AG08395 (cell line): ENCODE measurements at places on chromosomes 7 and 10.
A peak's percentile ranks its signal among the peaks of the same experiment; 100 is the strongest.

- no peak for DNase-seq
Measured at GRCh38 chr10:27911539-27911938, 87.3 kb downstream of the ODAD2 start.

GRCh38 chr10:14500172-14500765 lies 169.5 kb upstream of the FRMD4A start:
- DNase-seq = no peak

- no peak for DNase-seq
Measured at GRCh38 chr10:129955601-129956285, 8.3 kb downstream of the EBF3 start.

DNA sequence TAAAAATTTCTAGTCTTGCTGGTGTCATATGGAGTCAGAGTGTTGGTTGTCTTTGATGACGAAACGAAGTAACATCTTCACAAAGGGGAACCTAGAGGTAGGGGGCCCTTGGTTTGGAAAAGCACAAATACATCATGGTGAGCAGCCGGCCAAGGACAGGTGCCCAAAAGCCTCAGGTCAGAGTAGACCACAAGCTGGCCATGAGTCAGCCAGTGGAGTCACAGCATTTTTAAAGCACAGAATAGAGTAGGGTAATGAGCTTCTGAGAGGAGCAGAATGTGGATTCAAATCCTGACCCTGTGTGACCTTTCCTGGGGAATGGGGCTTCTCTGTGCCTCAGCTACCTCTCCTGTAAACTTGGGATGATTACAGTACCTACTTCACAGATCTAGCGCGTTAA lies 5.3 kb downstream of the CAMK2B start:
- DNase-seq = no peak

DNA sequence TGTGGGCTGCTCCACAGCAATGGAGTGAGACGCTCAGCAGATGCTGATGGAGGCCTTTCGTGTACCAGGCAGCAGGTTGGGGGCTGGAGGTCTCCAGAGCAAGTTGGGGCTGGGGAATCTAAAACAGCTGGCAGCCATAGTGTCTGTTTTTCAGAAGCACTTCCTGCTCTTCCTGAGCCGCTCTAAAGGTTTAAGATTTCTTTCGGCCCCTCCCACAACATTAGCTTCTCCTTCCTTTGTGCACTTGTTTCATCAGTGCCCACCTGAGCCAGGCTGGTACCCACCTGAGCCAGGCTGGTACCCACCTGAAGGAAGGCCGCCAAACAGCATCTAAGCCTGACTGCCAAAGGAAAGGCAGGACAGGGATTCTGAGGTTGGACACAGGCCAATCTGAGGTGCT lies 18.4 kb upstream of the WAPL start:
- no peak for DNase-seq

GRCh38 chr7:137694405-137694804 lies 152.4 kb downstream of the DGKI start:
- peak; percentile 21 for DNase-seq

DNA sequence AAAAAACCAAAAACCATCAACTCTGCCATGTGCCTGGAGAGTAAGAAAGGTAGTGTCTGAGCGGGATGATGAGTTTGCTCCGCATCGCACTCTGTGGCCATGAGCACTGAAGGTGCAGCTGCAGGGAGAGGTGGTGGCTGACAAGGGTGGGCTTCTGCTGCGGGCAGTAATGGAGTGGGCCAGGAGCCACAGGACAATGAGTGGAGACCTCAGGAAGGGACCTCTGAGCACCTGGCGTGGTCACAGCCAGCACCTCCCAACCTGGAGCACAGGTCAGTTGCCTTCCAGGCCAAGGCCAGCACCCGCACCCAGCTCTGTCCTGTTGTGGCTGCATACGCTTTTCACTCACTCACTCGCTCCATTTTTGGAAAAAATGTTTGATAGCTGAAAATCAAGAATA lies 115.5 kb downstream of the ANKRD61 start:
- no peak for DNase-seq

GRCh38 chr7:2116989-2117591 lies 115.7 kb downstream of the MAD1L1 start:
- DNase-seq = peak; percentile 43

DNA sequence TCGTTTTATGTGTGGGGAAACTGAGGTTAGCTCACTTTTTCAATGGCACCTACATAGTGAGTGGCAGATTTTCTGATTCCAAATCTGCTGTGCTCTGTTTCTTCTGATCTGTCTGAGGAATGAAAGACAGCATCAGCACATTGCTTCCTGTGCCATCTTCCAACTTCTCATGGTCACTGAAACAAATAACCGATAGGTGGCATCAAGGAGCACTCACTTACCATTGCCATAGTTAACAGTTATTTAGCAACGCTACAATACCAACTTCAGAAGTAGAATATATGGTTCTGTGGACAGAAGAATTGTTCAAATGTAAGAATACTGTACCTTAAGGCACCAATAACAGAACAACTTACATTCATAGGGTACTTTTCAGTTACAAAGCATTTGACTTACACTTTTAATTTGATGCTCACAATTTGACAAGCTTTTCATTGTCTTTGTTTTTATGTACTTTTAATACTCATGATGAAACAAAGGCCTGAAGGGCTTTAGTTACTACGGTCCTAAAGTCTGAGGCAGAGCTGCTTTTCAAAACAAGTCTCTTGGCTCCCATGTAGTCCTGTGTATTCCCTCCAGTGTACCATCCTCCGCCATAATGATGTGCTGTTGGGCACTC lies 228.9 kb upstream of the TCF7L2 start:
- DNase-seq = peak; percentile 47

DNA sequence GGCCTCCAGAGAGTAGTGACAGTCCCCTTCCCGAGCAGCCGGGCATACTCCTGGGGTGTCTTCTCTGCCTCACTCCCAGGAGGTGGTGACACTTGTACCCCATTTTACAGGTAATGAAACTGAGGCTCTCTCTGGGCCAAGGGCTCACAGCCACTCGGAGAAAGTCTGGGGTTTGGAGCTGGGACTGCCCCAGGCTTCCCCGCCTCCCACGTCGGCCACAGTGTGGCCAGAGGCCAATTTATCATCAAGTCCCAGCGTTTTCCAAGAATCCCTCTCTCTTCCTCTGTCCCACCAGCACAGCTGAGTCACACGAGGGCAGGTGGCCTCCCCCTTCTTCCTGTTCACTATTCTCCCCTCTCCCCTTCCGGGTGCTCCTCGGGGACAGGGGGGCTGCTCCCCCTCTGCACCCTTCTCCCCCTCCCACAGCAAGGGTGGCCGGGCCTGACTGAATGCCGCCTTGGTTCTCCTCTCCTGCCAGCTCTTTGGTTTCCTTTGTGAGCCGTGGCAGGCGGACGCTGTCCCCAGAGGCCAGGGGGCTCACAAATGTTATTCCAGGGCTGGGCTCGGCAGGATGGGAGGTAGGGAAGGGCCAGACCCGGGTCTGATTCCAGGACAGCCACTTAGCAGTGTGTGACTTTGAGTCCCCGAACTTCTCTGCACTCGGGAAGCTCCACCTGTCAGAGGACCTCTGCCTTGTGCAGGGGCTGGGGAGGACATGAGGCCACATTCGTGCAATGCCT lies 17.7 kb downstream of the CLIP2 start:
- peak; percentile 86 for DNase-seq

- no peak for DNase-seq
Measured at GRCh38 chr7:16698200-16698905, 52.4 kb downstream of the BZW2 start.

DNA sequence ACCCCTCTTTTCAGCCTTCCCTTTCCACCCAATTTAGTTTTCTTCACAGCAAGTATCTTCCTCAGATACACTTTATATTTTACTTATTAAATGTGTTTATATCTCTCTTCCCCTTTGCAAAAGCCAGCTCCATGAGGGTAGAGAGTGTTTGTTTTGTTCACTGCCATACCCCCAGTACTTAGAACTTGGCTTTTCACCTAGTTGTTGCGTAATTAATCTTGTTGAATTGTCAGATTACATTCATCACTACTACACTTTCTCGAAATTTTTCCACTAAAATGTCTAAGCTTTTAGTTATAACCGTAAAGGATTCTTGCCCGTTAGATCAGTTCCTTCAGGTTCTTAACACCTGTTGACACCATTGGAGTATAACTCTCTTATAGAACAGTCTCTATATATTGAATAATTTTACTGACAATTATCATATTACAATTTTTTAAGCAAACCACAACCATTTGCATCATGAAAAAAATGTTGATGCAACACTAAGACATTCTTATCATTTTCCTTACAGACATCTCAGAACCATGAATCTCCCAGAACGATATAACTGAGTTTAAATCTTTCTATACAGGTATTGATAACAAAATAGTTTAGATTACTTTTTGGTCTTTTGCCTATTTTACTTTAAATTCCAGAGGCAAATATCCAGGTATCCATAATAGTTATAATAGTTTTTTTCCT lies 29.9 kb downstream of the VWDE start:
- DNase-seq = no peak

DNA sequence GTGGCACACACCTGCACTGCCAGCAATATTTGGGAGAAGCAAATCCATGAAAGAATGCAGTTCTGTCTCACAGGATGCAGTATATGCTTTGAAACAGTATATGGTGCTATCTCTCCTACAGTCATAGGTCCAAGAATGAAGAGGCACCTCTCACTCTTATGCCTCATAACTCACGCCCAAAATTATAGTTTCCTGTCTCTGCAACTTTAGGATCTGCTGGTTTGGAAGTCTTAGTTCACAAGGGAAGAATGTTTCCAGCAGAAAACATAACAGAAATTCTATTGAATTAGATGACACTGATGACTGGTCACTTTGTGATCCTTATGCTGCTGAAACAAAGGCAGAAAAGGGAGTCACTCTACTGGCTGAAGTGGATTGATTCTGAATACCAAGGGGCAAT lies 5.7 kb downstream of the C10orf67 start:
- no peak for DNase-seq

- no peak for DNase-seq
Measured at GRCh38 chr7:152419473-152420429, 16.1 kb downstream of the KMT2C start.

GRCh38 chr10:67884842-67885670 lies 600 bp downstream of the SIRT1 start:
- peak; percentile 65 for DNase-seq

- peak; percentile 3 for DNase-seq
Measured at GRCh38 chr7:110790992-110791391, 299.9 kb upstream of the LRRN3 start.

DNA sequence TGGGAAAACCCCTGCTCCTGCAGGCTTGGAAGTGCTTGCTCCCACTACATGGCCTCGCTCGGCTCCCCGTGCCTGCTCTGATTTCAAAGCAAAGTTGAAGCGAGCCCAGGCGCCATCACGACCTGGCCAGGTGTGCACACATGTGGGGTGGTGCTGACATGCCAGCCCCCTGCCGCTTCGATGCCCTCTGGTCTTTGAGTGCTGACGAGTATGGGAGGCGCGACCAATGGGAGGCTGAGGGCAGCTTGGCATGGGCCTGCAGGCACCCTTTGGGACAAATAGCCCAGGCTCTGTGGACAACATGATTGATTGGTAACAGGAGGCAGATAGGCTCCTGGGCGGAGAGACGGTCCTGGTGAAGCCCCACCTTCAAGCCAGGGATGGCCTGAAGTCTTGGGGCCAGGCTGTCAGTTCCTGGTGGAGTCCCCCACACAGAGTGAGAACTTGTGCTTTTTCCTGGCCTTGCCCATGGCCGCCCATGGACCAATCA lies 252.4 kb upstream of the SEMA3A start:
- DNase-seq = no peak

GRCh38 chr7:134552105-134552504 lies 3.2 kb downstream of the AKR1B15 start:
- no peak for DNase-seq

DNA sequence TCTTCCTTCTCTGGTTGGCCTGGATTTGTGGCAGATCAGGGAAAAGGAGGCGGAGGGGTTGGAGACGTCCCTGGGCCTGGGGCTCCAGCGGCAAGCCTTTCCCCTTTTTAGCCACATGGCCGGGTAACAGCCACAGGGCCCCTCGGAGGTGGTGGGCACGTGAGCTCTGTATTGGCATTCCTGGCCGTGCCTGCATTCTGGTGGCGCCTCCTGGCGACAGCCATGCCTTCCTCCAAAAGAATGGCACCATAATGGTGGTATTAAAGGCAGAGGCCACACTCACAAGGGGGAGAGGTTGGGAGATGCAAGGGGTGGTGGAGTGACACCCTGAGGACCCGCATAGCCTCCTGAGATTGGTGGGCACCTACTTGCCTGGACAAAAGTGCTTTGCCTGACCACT lies 3.0 kb upstream of the AQP1 start:
- DNase-seq = no peak

GRCh38 chr10:127081851-127082345 lies 114.5 kb downstream of the INSYN2A start:
- DNase-seq = no peak

GRCh38 chr10:89403043-89403442 lies 10.6 kb downstream of the IFIT1 start:
- DNase-seq = no peak

DNA sequence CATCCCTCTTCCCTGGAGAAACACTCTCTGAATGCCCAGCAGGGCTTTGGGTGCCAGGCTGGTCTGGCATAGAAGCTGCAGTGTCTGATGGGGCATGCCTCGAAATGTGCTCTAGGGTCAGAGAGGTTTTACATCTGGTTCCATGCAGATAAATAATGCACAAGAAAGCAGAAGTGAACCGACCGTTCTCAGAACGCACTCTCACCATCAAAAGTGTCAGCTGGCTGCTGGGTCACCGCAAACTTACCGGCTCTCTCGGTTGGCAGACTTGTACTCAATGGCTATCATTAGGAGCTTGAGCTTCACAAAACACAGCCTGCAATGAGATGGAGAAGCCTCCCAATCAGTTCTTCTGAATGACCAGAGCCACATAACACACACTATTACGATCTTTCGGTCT lies 610.0 kb downstream of the KCNMA1 start:
- DNase-seq = no peak

DNA sequence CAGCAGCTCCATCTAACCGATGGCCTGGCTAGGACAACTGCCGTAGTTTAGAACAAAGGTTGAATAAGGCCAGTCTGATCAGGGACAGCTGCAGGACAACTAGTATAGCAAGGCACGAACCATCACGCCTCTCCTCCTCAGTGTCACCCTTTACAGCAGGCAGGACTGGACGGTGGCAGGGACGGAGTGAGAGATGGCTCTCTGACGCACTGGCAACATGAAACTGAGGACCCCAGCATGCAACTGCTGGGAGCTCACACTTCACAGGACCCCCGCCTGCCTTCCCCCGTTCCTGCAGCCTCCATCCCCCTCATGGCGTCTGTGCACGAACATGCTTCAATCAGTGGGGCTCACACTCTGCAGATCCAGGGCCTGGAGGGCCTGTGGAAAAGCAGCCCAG lies 53.7 kb downstream of the ZRANB1 start:
- DNase-seq = no peak

- DNase-seq = peak; percentile 59
Measured at GRCh38 chr10:68348265-68348741, 15.6 kb upstream of the PBLD start.
